ENCODE measurements at places on chromosomes 5 and 9. TPM values are rescaled to one million over a fixed set of nuclear protein-coding genes. Genes with fewer than 3 reads are reported as not detected.

SMIM33 gene
- not detected for total RNA-seq

GRCh38 chr5:81081461-81081835, 121.3 kb downstream of the RASGRF2 start:
- no peak for DNase-seq

DNA sequence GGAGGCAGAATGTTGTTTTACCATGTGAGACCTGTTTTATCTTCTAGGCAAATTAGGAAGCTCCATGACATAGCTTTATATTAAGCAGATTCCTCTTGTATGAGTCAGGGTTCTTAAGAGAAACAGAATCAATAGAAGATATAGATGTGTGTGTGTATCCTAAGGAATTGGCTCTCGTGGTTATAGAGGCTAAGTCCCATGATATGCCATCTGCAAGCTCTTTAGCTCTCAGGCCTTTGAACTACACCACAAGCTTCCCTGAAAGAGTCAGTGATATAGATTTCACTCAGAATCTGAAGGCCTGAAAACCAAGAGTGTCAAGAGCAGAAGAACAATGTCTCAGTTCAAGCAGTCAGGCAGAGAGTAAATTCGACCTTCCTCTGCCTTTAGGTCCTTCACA, 365.8 kb upstream of the ZNF608 start:
- peak; percentile 85 for DNase-seq

DNA sequence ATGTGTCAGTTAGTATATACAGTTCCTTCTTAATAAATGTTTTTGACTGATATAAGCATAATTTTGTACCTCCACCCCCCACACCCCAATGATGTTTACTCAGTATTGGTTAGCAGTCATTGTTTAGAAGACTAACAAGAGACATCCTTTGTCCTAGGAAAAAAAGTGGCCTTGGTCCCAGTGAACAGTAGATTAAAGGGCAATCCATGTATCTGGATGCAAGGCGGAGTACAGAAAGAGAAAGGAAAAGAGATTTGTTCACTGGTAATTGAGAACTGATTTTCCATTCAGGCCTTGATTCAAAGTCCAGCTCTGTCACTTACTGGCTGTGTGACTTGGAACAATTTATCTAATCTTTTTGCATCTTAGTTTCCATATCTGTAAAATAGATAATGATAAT, 4.6 kb downstream of the RALGPS1 start:
- DNase-seq: no peak

GRCh38 chr5:44372028-44372427, 17.2 kb downstream of the FGF10 start:
- DNase-seq: no peak

GRCh38 chr5:150017226-150018005, 16.9 kb downstream of the HMGXB3 start:
- peak; percentile 66 for DNase-seq

- DNase-seq: peak; percentile 21
These were observed 445.7 kb upstream of the TRPC7 start for GRCh38 chr5:136811086-136811485.
